Right ventricle myocardium inferior (tissue), 1 donor: ENCODE measurements at places on chromosomes 16 and 17.

DNA sequence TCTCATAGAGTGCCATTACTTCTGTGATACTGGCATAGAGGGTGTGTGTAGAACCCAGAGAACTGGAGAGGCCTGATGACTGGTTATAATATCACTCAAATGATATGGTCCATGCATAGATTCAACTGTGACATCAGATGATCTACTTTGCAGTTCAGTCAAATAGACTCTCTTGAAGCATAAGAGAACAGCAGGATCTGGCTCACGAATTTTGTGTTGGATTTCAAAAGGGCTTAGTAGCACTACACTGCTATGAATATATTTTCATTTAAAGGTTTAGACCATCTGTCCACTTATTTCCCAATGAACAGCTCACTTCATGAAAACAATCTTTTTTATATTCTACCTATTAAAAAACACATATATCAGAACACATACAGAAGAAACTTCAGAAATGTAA, 119.7 kb downstream of the KIF2B start:
- no peak for DNase-seq

GRCh38 chr16:81748476-81749198, 30.5 kb upstream of the PLCG2 start:
- DNase-seq: no peak

- DNase-seq: no peak
These were observed 563.9 kb downstream of the TOX3 start for GRCh38 chr16:51982715-51983680.

DNA sequence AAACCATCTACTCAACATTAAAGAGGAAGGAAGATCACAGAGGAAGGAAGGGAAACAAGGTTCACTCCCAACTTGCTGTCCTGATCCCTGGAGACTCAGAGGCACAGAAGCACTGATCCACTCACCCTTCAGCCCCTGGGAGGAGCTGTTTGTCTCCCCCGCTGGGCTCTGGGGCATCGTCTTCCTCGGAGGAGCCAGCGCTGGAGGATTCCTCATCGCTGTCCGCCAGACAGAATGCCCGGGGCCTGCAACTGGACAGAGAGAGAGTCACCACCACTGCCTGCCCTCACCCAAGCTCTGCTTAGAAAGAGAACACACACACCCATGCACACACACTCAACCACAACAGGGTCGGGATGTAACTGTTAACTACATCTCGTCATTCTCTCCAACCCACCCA, 24.8 kb upstream of the ERN1 start:
- no peak for DNase-seq

DNA sequence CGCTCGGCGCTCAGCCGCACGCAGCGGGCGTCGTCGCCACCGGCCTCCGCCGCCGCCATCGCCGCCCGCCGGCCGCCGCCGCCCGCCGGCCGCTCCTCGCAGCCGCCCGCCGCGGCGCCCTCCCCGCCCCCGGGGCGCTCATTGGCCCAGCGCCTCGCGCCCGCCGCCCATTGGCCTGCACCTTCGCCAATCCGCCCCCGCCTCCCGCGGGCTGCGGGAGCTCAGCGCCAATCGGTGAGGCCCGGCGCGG, at the start of gene PGP:
TSS of gene PGP (minus strand) at position 122 of the 250 bp plus-strand sequence. CDS start at position 59, 63 bp downstream.
- no peak for DNase-seq

GRCh38 chr16:17311333-17312093, 159.2 kb downstream of the XYLT1 start:
- DNase-seq: no peak

DNA sequence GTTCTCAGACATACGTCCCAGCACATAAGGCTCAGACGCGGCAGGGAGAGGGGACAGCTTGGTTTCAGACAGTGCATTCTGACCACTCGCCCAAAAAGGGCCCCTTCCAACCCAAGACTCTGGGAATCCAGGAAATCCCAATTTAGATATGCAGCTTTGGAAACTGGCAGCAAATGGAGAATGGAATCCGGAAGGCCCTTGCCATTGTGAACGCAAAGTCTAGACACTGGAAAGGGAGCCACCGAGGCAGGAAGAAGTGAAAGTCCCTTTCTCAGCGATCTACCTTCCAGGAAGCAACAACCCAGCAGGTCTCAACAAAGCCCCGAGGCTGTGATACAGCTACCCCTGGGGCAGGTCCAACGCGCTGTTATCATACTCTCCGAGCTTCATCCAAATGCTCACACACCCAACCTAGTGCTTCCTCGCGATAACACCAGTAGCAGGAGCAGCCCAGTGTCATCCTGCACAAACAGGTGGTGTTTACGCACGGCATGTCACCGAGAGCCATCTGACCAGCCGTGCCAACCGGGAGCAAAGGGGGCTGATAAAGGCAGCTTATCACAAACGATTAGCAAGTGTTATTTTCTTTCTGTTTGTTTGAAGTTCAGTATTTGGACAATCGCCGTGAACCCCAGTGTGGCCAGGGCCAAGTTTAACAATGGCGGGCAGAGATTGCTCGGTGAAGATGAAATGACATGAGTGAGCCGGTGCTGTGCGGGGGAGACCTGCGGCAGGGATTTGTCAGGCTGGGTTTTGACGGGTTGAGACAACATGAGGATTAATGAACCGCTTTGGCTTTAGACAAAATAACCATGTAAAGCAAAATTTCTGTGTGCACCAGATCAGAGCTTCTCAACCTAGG, 240.6 kb downstream of the FOXL1 start:
- DNase-seq: no peak

DNA sequence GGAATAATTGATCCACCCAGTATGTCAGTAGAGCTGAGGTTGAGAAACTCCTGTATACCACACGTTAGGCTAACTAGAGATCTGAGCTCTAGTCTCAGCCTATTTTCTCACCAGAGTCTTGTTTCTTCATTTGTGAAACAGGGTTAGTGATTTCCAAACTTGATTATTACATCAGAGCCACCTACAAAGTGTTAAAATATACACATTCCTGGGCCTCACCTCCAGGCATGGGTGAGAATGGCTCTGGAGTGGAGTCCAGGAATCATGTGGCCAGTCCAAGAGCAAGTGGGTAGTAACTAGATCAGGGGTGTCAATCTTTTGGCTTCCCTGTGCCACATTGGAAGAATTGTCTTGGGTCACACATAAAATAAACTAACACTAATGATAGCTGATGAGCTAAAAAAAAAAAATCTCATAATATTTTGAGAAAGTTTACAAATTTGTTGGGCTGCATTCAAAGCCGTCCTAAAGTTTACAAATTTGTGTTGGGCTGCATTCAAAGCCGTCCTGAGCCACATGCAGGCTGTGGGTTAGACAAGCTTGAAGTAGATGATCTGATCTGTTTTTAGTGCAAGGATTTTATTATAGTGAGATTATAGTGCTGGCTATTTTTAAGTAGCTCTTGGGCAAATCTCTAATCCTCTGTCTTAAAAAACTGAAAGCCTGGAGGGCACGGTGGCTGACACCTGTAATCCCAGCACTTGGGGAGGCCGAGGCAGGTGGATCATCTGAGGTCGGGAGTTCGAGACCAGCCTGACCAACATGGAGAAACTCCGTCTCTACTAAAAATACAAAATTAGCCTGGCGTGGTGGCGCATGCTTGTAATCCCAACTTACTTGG, 20.4 kb downstream of the PRCD start:
- DNase-seq: no peak
